ENCODE measurements at places on chromosomes 3 and 15.

- no peak for DNase-seq
These were observed 148.9 kb downstream of the ITPR1 start for GRCh38 chr3:4641863-4642563.

DNA sequence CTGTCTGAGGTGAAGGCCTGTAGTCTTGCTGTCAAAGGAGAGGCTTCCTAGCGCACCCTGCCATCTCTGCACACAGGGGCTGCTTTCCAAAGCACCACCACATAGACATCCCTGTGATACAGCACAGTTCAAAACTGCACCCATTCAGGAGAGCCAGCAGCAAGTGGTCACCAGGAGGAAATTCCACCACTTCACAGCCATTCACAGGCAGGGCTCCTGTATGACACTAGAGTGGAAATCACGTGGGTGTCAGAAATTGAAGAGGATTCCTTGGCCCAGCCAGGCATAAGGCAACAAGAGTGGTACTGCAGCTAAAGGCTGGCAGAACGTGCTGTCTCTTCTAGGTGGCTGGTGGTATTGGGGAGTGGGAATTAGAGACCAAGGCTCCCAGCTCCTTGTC lies 102.8 kb downstream of the RFTN1 start:
- DNase-seq = peak; percentile 18

GRCh38 chr3:30668051-30668609 lies 61.7 kb downstream of the TGFBR2 start:
- DNase-seq = no peak

- DNase-seq = no peak
These were observed 120.5 kb downstream of the TMEM108 start for GRCh38 chr3:133158686-133159085.

DNA sequence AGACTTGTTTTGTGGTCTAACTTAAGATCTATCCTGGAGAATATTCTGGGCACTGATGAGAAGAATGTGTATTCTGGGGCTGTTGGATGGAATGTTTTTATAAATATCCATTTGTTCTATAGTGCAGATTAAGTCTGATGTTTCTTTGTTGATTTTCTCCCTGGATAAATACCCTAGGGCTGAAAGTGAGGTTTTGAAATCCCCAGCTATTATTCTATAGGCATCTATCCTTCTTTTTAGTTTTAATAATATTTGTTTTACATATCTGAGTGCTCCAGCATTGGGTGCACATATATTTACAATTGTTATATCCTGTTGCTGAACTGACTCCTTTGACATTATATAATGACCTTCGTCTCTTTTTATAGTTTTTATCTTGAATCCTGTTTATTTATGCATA lies 42.9 kb downstream of the GALK2 start:
- DNase-seq = no peak

GRCh38 chr15:64459066-64459781 lies 1.2 kb upstream of the ZNF609 start:
- DNase-seq = no peak

DNA sequence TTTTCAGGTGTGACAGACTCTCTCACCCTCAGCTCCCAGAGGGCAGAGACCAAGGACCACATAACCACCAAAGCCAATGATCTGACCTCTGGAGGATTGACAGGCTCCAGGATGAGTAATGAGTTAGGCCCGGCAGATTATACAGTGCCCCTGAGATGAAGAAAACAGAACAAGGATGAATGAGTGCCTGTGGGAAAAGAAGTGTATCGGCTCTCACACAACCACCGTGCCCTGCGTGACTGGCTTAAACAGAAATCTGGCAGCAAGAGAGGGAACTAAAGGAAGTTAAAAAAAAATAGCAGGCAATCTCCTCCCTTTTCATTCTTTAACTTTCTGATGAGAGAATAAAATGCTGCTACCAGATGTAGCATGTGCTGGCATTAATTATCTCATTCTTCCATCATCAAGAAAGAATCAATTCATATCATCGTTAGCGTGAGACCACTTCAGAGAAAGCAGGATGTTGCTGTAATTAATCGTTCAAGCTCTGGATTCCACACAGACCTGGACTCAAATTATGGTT lies 227.5 kb upstream of the COL8A1 start:
- DNase-seq = peak; percentile 98

GRCh38 chr3:185737020-185737419 lies 87.8 kb downstream of the IGF2BP2 start:
- peak; percentile 80 for DNase-seq

DNA sequence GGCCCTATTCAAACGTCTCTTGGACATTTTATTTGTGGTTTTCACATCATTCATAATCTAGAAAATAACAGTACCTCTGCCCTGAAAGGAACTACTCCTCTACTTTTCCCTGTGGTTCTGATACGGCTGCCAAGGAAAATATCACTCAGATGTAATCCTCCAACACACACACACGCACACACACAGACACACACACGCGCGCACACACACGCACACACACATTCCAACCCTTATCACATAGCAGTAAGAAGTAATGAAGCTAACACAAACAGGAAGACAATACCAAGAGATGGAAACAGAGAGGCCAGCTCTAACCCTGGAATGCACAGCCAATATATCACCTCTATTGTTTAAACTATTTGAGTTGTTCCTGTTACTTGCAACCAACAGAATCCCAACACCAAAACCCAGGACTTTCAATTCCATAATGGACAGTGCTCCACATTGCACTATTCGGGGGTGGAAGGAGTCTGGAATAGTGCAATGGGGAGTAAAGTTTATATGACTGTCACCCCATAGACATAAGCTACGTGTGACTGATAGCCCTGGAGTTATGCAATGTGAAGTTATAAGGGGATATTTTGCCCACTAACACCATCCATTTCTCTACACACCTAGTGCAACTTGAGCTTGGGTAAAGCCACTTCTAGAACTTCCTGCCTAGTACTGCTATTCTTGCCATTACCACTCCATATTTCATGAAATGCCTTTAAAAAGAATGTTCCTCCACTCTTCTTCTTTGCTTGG lies 71.3 kb upstream of the FNDC3B start:
- peak; percentile 74 for DNase-seq

- peak; percentile 6 for DNase-seq
These were observed 11.4 kb upstream of the ATP2B2 start for GRCh38 chr3:10516544-10517452.

- DNase-seq = peak; percentile 39
These were observed 13.5 kb downstream of the BFSP2 start for GRCh38 chr3:133413161-133414020.

DNA sequence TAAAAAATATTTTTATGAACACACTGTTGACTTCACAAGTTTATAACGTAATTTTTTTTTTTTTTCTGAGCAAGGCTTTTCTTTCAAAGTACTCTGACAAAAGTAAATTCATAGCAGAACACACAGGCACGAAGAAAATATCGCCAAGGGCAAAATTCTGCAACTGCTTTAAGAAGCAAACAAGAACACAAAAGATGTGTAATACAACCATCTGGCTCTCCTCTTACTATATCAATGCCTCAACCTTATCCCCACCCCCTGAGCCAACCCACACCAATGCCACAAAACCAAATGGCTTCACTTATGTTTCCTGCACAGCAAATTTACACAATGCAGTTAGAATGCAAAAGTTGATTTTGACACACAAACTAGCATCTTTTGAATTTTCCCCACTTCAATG lies 274.2 kb downstream of the FOXP1 start:
- DNase-seq = peak; percentile 59

DNA sequence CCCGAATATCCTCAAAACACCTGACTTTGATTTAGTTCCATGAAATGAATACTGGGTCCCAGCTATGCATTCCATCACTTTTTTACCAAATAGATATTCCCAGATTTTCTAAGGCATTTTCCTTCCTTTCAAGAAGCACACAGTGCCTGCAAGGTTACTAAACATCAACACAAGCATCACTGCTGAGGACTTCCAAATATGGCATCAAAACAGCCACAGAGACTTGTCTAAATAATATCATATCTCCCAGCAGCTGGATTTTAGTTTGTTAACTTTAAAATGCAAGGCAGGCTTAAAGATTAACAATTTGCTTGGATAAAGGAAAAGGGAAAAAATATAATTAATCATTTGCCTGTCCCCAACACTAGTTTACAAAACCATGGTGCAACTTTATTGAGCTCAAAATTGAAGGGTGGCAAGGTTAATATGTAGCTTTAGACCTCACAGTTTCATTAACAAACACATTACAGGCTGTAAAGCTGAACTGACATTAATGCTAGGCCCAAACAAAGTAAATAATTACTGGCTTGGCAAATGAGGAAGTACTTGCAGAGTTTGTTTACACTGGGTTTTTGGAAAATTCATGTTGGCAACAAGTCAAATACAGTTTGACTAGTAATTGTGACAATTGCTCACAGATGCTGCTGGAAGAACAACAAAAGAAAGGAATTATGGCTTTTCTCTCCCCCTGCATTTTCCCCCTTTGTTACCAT lies 401.7 kb upstream of the CDIN1 start:
- peak; percentile 62 for DNase-seq

GRCh38 chr3:69199942-69200341 lies 77.5 kb upstream of the LMOD3 start:
- no peak for DNase-seq

- DNase-seq = peak; percentile 72
These were observed 79.8 kb downstream of the NECTIN3 start for GRCh38 chr3:111151438-111151837.

DNA sequence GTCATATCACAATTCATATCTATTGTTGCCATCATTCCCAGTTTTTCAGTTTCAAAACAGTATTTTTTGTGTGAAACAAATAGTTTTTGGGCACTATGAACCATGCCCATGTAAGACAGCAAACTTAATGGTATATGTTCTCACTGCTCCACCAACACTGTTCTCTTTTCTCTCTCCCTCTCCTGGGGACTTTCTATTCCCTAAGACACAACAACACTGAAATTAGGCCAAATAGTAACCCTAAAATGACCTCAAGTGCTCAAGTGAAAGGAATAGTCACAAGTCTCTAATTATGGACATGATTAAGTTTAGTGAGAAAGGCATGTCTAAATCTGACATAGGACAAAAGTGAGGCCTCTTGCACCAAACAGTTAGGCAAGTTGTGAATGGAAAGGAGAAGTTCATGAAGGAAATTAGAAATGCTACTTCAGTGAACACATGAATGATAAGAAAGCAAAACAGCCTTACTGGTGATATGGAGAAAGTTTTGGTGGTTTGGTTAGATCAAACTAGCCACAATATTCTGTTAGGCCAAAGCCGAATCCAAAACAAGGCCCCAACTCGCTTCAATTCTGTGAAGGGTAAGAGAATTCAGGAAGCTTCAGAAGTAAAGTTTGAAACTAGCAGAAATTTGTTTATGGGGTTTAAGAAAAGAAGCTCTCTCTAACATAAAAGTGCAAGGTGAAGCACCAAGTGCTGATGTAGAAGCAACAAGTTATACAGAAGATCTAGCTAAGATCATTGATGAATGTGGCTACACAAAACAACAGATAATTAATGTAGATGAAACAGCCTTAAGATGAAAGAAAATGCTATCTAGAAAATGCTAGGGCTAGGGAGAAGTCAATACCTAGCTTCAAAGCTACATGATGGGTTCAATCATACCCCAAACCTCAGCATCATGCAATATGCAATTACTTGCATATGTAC lies 104.2 kb downstream of the CBLB start:
- DNase-seq = no peak

DNA sequence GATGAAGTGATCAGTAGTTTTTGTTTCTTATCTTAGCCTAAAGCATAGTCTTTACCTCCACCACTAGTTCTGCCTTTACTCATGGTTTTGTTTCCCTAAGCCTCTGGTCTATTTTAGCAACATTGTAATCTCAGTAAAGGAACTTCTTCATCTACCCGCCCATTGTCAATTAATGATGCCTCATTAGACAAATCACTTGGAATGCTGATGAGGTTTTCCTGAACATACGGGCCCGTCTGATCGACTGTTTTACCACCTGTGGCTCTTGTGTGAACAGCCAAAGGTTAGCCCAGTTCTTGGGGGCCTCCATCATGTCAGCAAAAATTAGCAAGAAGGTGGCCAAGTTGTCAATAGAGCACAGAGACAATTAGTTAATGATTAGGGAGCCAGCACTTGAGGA lies 470.1 kb upstream of the ARRDC4 start:
- DNase-seq = no peak

DNA sequence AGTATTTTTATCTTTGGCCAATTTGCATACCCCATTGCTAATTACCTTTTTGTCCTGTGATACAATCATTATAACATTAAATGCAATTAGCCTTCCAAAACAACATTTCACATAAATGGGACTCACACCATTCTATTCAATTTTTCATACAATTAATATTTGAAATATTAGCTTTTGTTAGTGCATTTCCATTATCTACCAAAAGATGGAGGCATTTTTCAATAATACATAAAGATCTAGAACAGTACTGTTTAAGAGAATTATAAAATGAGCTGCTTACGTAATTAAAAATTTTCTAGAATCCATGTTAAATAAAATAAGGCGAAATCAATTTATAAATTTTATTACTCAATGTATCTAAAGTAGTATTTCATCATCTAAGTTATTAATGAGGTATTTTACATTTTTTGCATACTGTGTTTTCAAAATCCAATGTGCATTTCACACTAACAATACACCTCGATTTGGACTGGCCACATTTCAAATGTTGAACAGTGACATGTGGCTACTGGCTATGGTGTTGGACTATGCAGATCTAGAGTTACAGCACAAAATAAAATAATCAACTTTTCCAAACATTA lies 74.3 kb downstream of the TJP1 start:
- peak; percentile 26 for DNase-seq

DNA sequence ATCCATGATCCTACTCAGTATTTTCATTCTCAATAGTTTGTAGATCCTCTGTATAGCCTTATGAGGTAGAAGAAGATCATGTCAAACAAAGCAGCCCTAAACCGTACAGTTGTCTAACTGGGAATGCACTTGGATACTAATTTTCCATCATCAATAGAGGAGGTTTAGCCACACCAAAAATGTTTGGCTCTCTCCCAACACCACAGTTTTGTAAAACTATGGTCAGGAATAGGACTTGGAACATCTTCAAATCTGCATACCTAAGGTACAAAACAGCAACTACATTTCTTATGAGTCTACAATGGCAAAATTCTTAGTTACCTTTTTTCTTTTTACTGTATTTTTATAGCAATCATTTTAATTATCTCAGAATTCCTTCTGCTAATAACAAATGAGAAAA lies 1001.6 kb downstream of the ROBO2 start:
- no peak for DNase-seq

- DNase-seq = no peak
These were observed 29.3 kb upstream of the ST3GAL6 start for GRCh38 chr3:98733812-98734281.

- DNase-seq = peak; percentile 75
These were observed 194.1 kb upstream of the ZBTB20 start for GRCh38 chr3:115341208-115341607.

- DNase-seq = peak; percentile 76
These were observed 38.6 kb downstream of the EPHA3 start for GRCh38 chr3:89145995-89146394.

- no peak for DNase-seq
These were observed 26.8 kb downstream of the TRANK1 start for GRCh38 chr3:36918050-36918449.

- DNase-seq = peak; percentile 93
These were observed 2.9 kb upstream of the USP3 start for GRCh38 chr15:63501256-63502089.

- DNase-seq = no peak
These were observed 115.8 kb upstream of the IGSF10 start for GRCh38 chr3:151576511-151577137.

All from EH (cell line).